CD4-positive, alpha-beta T cell treated with Interleukin-2 at 100 ng/mL for 4 hours (primary cell): ENCODE measurements at places on chromosomes 12 and 14.
A peak's percentile ranks its signal among the peaks of the same experiment; 100 is the strongest.

- no peak for DNase-seq
These were observed 811.4 kb upstream of the TMEM132C start for GRCh38 chr12:127455347-127456265.

DNA sequence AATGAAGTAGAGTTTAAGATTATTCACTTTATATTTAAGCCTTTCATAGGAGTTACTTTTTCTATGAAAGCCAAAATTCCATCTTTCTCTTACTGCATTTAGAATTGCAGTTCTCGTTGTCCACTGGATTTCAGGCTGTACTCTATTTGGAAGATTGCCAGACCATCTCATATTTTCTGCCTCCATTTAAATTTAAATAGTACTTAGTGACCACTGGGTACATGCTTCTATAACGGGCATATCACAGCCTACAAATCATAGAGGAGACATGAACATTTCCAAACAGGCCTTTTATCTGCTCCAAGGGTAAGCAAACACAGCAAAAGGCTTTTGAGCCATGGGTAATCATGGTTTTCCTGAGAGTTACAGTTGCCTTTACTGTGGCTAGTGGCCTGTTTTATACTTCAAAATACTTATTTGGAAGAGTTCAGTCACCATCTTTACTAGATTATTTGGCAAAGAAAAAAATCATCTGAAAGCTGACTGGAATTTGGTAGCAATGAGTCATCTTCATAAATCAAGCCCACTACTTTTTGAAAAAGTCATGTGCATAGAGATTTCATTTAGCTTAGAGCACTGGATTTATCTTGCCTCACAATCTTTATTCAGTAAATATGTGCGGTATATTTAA lies 15.7 kb downstream of the ANO6 start:
- DNase-seq: no peak

DNA sequence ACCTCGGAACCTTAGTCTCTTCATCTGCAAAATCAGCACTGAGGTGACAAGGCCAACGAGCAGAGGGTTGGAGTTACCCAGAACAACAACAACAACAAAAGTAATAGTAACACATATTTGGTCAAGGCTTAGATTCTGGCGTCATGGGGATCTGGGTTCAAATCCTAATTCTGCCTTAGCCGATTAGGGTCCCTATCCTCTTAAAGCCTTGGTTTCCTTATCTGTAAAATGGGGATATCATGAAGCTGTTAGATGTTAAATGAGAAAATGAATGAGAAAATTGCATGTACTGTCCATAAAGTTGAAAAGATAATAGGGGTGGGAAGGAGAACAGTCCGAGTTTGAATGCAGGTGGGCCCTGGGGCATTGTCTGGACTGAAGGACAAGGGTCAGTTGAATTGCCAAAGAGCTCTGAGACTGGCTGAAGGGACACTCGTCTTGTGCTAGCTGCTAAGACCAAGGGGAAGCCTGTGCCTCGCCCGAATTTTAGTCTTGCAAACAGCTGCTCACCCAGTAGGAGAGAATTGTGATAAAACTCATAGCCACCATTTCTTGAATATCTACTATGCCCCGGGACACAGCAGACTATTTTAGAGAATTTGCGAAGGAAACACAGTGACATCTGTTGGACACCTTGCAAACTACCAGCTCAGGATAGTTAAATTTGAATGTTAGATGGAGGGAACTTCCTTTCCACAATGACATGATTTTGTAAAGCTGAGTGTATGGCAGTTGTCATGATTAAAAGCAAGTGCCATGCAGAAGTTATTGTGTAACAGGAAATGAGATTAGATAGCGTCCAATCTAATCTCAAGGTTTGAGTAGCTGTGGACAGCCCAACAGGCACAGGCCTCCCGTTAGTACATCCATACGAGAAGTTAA lies 6.8 kb upstream of the HNF1A start:
- peak; percentile 67 for DNase-seq

DNA sequence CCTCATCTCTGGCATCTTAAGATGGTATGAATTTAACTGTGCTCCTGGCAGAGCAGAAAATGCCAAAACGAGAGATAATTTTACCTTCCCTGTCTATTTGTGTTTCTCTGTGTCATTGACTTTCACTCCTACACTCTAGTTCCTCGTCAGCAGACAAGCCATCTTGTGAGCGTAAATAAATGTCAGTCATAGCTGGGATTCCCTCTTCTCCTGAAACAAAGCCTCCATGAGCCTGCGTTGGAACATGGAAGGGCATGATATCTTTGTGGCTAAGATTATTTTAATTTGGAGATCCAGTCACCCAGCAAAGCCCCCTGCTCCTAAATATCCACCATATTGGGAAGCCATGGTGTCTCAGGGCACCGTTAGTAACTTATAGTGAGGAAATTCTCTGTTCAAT lies 37.8 kb upstream of the TUNAR start:
- DNase-seq: no peak

DNA sequence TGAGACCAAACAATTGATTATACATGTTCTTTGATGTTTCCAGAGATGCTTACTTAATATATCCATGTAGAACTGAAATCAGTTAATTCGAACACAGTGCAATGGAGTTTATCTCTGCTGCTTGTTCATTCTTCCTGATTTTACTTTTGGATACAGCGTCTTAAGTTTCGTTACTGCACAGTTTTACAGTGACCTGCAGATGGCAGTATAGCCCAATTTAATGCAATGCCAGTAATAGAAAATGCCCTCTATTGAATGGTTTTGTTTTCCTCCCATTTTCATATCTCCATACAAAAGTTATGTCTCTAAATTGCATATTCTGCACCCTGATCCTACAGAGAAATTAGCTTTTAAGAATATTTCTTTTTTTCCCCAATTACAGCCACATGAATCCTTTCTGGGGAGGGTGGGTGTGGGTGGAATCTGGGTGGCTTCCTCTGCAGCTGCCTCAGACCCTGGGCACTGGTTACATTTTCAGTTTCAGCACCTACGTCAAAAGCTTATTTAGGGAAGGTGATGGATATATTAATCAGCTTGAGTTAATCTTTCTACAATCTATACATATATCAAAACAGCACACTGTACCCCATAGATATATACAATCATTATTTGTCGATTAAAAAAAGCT lies 101.1 kb upstream of the DCD start:
- peak; percentile 72 for DNase-seq

DNA sequence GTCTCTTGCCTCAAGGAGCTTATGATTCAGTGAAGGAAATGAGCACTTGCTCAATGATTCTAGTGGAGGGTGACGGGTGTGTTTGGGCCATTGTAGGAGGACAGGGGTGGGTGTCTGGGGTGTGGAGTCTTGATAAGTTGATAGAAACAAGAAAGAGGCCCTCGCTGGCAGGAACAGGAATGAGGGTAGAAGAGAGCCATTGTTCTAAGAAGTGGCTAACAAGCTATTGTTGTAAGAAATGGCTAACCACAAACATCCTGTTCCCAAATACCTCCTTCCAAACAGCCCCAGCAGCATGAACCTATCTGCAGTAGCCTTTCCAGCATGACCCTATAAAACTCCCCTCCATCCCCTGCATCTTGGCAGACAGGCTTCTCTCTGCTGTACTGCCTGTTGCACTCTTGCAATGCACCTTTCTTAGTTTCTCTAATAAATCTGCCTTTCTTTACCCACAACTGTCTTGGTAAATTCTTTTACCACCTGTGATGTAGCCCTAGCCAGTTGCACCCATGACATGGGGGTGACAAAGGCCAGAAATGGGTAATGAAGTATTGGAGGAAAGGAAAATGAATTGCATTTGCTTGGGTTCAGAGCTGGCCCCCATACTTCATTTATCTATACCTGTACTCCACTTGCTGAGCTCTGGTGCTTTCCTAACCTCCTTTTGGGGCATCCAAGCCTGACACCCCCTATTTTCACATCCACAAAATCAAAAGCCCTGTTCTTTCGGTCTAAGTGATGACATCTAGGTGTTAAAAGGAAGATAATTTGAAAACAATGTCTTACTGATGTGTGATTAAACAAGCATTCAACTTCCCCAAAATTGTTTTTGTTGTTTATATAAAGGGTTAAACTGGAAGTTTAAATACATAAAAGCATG lies 389.1 kb downstream of the GRIN2B start:
- DNase-seq: no peak

DNA sequence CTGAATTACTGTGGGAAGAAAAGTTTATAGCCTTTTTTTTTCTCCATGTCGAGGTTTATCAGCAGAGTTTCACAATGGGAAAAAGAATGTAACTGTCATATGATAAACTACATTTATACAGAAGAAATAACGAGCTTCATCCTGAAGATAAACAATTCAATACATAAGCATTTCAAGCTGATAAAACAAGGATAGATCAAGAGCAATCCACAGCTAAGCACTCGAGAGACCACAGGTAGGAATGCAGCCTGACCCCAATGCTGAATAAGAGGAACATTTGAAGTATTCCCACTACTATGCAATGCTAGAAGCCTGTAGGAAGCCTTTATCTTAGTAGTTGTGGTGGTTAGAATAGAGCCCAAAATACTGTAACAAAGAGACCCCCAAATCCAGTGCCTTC lies 32.6 kb upstream of the DAAM1 start:
- no peak for DNase-seq

DNA sequence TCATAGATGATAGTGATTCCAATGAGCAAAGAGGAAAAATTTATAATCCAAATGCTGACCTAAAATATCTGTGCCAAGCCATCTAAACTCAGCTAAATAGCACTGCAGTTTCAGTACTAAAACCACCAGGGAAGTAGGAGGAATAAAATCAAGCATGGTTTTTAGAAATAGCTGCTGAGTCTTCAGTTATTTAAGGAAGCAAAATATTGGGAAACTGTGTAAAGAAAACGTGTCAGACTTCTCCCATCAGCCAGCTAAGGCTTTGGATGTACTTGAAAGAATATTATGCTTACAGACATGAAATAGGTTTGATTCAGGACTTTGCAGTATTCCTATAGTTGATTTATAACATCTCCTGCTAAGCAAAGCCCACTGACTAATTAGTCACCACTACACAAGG lies 24.7 kb downstream of the CLEC2D start:
- no peak for DNase-seq

DNA sequence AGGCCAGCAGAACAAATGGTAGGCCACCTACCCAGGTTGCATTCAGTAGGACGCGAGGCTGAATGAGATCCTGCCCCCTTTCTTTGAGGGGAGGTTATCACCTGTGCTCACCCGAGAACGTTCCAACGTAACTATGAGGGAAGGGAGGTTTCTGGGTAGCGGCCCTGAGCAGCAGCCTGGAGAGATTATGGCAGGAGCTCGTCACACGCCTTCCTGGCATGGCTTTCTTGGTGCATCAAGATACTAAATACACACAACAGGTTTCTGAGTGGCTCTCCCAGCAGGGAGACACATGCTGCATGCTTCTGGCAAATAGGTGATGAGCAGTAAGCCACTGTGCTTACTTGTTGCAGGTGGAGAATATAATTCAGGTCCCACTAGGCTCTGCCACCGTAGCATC lies 147.7 kb downstream of the CALM1 start:
- no peak for DNase-seq

DNA sequence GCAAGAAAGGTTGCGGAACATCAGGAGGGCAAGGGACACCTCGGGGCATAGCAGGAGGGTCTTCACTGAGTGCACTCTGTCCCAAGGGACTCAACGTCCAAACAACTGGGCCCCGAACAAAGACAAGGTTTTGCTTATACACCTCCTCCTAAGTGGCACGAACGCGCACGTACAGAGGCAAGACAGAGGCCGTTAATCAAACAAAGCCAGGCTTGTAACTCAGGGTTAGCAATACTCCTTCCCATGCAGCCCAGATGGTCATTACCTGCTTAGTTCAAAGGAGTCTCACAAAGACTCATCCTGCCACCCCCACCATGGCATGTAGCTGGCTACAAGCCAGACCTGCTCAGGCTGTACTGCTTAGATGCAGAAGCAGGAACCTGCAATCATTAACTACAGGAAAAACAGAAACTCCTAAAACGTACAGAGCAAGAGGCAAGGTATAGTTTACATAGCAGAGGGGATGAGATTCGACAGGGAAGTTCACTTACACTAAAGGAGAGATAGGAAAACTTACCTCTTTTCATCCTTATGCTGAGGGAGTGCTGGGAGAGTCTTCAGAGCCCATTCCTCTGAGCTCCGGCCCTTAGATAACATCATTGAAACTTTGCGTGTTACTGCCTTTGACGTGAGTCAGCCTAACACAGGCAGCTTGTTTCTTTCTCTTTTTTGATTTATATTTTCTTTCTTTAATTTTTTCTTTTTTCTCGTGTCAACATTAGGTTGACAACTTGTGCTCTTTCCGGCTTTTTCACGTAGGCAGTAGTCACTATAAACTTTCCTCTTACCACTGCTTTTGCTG lies 1319.1 kb downstream of the TMEM121 start:
- peak; percentile 28 for DNase-seq

DNA sequence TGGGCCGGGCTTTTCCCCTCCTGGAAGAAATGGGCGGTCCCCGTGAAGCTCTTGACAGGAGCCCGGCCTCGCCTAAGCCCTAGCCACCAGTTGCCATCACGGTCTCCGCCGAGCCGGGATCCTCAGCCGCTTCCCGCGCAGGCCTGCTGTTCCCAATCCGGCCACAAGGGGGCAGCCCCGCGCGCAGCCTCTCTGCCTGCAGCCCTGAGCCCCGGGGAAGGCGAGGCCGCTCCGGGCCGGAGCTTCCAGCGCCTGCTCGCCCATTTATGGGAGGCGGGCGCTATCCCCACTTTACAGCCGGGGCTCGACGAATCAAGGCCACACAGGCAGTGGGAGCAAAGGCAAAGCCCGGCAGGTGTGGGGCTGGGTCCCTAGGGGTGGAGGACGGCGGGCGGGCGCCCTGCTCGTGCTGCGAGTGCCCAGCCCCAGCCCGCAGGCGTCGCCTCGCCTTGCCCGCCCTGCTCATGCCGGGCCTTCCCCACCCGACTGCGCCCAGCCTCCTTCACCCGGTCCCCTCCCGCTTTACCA lies 61.5 kb downstream of the LGMN start:
- peak; percentile 71 for DNase-seq

GRCh38 chr12:27468241-27468640 lies 21.7 kb downstream of the SMCO2 start:
- no peak for DNase-seq

DNA sequence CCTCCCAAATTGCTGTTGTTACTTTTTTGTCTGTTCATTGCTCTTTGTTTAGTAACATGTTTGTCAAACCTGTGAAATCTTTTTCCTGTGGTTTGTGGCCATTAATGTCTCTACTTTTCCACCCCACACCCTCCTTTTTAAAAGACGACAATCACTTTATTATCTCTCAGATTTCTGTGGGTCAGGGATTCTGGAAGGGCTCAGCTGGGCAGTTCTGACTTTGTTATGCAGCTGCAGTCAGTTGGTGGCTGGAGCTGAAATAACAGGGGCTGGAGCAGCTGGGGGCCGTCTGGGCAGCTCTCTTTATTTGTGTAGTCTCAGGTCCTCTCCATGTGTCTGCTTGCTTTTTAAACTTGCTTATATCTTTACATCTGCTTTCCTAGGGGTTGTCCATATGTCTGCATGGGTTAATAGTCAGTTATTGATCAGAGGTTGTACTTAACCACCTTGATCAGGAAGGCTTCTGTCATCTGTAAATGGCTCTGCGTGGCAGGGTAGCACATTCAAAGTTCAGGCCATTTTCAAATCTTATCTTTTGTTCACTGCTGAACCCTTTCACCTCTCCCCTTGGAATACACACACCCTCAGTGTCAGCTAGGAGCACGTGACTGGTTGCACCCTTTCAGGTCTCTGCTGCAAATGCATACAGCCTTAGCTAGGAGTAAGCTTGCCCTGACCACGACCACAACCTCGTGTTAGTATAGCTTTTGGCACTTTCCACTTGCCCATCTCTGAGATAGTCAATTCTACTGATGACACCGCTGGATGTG lies 27.9 kb downstream of the BORCS5 start:
- peak; percentile 50 for DNase-seq

- DNase-seq: no peak
These were observed 59.5 kb upstream of the CAPRIN2 start for GRCh38 chr12:30814295-30814655.
